ENCODE measurements at places on chromosomes 12 and 14.

DNA sequence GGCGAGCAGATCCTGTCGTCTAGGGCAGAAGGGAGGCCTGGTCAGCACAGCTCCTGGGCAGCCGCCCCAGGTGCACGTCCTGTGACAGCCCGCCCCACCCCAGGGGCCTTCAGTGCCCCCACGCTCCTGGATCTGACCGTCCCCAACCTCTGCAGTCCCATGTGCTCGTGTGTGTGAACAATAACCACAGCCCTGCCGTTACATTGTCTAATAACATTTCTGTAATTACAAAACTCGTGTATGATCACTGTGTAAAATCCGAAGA lies 39.8 kb downstream of the CHGA start:
- DNase-seq: no peak

- DNase-seq: no peak
Observed at GRCh38 chr14:100081997-100082625, 16.9 kb downstream of the EVL start.

GRCh38 chr14:97101561-97101960 lies 304.4 kb downstream of the VRK1 start:
- no peak for DNase-seq

DNA sequence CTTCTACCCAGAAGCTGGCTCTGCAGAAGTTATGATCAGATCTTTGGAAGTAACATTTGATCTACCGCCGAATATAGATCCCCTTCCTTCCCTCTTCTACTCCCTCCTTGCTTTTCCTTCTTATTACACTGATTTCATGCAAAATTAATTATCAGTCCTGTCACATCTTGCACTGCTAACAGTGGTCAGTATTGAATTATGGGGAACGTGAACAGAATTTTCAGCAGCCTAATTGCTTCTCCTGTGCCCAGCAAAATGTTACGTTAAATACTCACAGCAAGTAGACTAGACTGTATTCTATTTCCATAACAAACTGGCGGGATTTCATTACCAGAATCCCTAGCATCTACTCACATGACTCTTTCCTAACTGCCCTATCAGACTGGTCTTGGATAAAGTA lies 596.9 kb downstream of the DIO2 start:
- no peak for DNase-seq

DNA sequence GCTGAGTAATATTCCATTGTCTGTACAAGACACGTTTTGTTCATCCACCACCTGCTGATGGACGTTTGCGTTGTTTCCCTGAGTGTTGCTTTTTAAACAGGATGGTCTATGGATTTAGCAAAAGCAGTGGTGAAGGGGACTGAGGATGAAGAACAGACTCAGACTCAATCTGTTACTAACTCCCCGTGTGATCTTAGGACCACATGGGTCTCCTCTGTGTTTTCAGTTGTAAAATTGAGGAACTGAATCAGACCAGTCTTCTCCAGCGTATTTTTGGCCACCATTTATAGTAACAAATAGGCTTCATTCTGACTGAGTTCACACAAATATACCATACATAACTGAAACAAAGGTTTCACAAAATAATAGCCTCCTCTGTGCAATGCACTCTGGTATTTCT lies 85.6 kb downstream of the FOXN3 start:
- no peak for DNase-seq

DNA sequence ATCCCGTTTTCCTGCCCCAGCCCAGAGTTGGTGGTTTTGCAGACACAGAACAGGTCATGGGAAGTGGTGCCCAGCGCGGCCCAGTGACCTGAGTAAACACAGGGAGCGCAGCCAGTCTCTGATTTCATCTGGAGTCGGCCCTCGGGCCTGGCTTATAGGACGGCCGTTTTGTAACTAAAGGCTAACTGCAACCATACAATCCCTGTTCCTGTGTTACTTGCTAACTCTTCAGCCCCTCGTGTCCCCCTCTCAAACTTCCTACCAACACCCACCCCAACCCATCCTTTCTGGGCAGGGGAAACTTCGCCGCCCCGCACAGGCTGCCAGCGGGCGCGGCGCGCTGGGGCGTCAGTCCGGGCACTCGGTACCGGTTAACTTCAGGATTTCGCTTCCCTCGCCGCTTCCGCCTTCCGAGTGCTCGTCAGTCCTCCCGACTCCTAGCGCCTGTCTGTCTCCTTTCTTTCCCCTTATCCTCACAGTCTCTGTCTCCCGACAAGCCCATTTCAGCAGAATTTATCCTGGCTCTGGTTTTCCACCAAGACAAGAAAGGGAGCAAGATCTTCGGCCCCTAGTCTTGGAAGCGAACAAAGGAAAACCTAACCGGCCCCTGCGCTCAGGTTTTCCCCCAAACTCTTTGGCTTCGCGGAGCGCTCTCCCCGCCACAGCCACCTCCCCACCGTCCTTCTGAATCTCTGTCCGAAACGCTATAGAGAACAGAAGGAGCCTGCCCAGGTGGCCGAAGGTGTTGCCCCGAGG lies 2.0 kb downstream of the SIX1 start:
- DNase-seq: no peak

DNA sequence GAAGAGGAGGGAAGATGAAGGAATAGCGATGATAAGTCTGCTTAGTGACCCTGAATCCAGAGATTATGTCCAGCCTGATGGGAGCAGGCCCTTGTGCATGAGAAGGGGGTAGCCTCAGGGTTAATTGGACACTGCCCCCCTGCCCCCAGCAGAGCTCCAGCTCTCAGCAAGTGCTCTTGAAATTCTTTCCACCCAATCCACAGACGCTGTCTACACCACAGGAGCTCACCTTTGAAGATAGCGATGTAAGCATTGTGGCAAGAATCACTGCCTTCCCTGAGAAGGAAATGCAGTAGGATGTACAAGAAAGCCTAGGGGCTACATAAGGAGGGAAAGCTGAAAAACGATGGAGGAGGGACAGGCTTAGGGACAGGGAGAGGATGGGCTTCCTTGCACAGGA lies 39.4 kb downstream of the CRACR2A start:
- no peak for DNase-seq

DNA sequence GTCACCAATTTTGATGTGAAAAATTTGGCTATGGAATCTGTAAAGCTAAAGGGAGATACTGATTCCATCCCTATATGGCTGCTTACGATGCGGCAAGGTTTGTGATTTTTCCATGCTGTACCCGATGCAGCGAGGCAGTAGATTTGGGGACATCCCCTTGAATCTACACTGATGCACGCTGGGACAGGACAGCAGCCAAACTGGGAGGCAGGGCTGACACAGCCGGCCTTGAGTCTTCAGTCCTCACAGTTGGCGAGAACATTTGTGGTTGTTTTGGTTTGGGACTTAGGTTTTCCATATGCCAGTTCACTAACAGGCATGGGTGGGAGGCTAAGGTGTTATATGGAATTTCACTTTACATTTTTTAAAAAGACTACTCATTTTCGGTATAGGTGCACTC lies 3.8 kb downstream of the GALNT16 start:
- DNase-seq: no peak

DNA sequence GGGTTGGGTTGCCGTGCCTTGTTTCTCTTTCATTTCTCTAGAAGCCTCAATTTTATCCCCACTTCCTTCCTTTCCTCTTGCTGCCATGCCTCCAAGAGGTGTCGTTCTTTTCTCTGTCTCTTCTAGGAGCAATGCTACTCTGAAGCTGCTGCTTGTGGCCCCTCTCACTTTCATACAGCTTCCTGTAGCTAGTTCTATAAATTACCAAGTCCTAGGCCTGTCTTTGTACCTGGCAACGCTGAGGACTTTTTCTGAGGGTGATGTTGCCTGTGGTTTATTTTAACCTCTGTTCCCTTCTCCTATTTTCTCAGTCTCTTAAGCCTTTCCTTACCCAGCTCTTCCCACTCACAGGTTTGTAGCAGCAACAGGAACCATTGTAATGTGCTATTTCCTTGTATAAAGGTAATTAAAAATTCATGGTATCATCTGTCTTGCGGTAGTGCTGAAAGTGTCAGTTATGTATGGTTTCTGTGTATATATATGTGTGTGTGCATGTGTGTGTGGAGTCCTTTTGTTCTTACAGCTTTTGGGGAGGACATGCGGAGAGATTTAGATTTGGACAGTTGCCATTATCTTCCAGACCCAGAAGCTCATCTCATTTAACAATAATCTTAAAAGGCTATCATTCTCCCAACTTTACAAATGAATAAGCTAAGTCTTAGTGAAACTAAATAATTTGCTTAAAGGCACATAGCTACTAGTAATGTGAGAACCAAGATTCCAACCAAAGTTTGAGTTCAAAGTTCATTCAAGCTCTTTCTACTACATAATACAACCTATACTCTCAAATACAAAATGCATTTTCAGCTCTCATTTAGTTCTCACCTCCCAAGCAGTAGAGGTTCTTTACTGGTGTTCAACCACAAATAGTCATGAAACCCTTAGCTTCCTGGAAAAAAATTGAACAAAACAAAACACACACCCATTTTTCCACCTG lies 43.8 kb downstream of the DDHD1 start:
- DNase-seq: no peak

GRCh38 chr12:131941987-131942341 lies 7.8 kb upstream of the EP400 start:
- DNase-seq: no peak

DNA sequence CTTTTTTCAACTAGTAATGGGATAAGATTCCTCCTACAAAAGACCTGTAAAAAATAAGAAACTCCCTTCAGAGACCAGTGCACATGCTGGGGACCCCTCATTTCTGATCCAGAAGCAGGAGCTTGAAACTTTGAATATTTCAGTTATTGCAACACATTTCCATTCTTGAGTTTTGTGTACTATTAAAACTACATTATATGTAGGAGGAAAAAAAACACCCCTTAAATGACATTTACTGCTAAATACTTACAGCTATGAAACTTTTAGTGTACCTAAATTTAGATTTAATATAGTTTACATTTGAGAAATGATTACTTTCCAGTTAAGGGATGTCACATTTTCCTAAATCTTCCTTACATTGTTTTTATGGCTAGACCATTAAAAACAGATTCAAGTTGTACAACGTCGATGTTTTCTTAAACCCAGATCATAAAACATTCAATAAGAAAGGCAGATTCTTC lies 4.1 kb downstream of the LRIG3 start:
- DNase-seq: no peak

DNA sequence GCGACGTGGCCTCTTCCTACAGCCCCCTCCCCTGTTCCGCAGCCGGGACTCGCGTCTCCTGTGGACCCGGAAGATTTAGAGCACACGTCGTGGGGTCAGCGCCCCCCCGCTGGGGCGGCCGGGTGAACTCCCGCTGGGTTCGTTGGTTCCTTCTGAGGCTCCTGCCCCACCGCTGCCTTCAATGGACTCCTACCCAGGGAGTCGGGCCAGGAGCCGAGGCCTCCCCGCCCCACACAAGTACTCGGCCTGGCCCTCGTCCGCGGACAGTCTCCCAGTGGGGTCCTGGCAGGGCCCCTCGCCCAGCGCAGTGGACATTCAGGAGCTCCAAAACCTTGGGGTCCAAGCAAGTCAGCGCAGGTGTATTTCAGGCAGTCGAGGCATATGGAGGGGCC lies 1.2 kb downstream of the MMP17 start:
- no peak for DNase-seq

DNA sequence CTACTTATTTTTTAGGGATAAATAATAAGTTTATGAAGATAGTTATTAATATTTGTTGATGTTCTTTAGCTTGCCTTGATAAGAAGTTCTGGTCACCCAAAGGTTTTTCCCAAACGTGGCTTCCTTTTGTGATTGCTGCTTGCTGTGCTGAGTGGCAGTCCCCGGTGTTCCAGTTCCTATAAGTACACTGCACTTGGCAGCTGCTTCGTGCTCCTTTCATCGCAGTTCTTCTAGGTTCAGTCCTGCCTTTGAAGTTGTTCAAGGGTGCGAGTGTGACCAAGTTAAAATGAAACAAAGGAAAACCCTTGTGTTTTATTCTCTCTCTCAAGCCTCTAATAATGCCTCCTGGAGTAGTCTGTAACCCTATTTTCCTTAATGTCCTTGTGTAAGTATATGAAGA lies 128.5 kb upstream of the ATF1 start:
- no peak for DNase-seq

DNA sequence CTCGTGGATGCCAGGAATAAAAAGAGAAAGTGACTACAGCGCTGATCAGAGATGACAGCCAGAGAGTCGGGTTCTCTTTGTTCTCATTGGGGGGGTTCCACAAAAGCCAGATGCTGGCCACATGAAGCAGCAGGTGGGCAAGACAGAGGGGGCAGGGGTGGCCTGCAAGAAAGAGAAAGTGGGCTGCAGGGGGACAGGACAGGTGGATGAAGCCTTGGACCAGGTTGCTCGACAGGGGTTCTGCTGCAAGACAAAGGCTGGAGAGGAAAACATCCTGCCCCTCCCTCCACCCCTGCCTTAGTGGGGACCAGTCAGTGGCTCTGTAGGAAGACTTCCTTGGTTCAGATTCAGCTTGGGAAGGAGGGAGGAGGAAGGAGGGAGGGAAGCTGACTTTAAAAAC lies 126.2 kb downstream of the KSR2 start:
- no peak for DNase-seq

- DNase-seq: no peak
Observed at GRCh38 chr12:94255006-94255405, 106.6 kb downstream of the PLXNC1 start.

GRCh38 chr12:66188584-66189485 lies at the start of gene IRAK3:
IRAK3 (plus strand) TSS chr12:66189214; CDS start chr12:66189300, 86 bp downstream.
- no peak for DNase-seq

DNA sequence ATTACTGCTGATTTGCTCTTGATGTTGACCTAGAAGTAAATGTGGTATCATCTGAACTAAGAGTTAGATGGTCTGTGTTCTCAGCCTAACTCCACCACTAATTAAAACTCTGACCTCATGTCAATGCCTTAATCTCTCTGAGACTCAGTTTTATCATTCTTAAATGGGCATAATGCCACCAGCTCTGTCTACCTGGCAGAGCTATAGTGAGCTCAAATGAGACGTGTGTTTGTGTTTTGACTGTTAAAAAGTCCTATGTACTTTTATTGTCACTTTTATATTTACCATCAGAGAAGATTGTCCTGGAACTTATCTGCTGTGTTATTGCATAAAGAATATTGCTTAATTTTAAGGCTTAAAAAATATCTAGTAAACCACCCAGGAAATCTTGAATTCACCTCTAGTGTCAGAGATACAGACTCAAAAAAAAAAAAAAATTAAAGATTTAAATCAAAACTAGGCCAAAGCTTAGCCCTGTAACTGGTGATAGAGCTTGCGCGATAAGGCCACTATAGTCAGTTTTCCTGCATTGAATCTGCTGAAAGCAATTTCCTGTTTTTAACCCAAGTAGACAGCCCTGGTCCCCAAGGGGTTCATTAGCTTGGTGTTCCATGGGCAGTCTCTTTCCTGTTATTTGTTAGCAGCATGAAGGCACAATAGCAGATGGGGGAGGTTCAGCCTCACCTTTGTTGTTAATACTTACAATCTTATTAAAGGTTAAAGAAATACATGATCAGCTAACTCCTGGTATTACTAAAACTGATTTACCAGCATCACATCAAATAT lies 261.8 kb downstream of the ATP23 start:
- DNase-seq: no peak

DNA sequence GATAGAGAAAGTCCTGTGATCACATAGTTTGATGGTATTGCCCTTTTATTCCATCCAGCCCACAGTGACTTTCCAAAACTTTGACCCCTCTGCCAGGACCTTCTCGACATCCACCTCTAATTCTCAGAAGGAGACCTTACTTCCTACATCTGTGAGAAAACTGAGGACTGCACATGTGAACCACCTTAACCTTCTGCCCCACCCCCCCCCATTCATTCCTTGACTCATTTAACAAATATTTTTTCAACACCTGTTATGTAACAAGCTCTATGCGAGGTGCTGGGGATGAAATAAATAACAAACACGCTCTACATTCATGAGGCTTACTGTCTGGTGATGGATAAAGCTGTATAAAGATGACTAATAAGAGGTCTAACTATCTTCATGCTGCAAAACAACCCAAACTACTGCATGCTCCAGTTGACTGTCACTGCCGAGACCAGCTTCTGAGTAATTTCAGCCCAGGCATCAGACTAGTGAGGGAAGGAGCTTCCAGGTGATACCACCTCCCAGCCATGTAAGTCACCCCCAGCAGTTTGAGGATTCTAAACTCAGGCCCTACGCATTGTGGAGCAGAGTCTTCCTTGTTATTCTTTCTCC lies 1.9 kb upstream of the HAL start:
- no peak for DNase-seq

All from forelimb muscle (tissue), 1 donor.